ENCODE measurements at places on chromosomes 16 and 17. TPM values are rescaled to one million over a fixed set of nuclear protein-coding genes. Genes with fewer than 3 reads are reported as not detected.

Gene C17orf78
- total RNA-seq = not detected

Gene TBC1D3H
- not detected for total RNA-seq

Gene TUBB3
- 117 TPM for total RNA-seq

Gene HYDIN
- not detected for total RNA-seq

Gene OR3A1
- total RNA-seq = not detected

Gene CDRT15
- total RNA-seq = not detected

Gene FOXO3B
- total RNA-seq = 6.9 TPM

DNA sequence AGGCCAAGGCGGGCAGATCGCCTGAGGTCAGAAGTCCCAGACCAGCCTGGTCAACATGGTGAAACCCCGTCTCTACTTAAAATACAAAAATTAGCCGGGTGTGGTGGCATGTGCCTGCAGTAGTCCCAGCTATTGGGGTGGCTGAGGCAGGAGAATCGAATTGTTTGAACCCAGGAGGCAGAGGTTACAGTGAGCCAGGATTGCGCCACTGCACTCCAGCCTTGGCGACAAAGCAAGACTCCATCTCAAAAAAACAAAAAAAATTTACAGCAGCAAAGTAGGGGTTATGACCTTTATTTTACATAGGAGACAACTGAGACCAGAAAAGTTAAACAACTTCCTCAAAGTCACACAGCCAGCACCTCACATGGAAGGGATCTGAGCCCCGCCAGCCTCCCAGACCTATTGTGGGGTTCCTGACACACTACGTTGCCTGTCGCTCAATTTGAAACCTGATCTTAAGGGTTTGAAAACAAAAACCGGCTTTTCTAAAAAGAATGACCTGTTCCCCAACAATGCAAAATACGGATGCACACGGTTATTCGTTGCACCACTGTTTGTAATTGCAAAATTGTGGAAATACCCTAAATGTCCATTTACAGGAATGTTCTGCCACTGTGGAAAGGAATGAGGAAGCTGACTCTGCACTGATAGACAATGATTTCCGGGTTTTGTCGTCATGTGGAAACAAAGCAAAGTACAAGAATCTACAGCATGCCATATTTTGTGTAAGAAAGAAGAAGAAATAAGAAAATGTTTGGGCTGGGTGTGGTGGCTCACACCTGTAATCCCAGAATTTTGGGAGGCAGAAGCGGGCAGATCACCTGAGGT lies 77.2 kb downstream of the CNGB1 start:
- no peak for DNase-seq

GRCh38 chr17:40664582-40665333 lies at the start of gene KRT222:
Gene KRT222 (minus strand): TSS chr17:40665177. CDS start chr17:40665099, 78 bp downstream.
- DNase-seq = no peak

DNA sequence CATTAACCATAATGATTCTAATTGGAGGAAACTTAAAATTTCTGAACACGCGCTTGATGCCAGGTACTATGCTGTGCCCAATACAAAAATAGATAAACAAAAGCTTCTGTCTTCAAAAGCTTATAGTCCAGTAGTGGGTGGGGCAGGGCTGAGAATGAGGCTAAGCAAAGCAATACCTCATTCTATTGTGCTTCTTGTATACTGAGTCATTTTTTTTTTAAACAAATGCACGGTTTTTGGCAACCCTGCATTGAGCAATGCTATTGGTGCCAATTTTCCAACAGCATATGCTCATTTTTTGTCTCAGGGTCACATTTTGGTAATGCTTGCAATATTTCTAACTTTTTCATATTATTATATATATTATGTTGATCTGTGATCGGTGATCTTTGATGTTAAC lies 34.7 kb upstream of the HNF1B start:
- no peak for DNase-seq

DNA sequence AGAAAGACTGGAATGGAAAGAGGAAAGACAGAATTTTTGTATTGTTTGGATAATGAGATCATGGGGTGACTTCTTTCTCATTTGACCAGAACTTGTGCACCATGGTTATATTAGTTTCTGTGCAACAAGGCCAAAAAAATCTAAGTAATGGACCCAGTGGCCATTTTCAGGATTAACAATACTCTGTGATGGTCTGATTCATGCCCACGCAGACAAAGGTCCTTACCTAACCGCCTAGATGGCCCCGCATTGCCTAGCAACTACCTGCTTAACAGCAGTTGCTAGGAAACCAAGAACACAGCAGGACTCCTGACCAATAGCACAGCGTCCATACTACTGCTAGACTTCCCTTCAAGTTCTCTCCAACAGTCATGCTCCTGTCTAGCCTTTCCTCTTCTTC lies 22.4 kb downstream of the MIS12 start:
- DNase-seq = no peak

- DNase-seq = peak; percentile 90
Observed at GRCh38 chr17:76473541-76473985, 6.2 kb downstream of the AANAT start.

DNA sequence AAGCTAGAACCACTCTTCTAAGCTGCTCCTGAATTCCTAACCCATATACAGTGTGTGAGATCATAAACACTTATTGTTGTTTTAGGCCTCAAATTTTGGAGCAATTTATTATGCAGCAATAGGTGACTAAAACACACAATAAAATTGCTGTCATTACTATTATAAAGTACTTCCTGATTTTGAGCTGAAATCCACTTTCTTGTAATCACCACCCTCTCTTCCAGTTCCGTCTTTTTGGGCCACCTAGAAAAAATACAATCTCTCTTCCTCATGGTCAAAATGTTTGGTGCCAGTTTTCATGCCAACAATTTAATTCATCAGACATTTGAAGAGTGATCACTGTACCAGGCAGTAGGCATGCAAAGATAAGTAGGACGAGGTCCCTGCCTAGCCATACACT lies 43.3 kb upstream of the NF1 start:
- no peak for DNase-seq

GRCh38 chr17:8109661-8110455 lies 8.5 kb downstream of the ALOXE3 start:
- DNase-seq = no peak

DNA sequence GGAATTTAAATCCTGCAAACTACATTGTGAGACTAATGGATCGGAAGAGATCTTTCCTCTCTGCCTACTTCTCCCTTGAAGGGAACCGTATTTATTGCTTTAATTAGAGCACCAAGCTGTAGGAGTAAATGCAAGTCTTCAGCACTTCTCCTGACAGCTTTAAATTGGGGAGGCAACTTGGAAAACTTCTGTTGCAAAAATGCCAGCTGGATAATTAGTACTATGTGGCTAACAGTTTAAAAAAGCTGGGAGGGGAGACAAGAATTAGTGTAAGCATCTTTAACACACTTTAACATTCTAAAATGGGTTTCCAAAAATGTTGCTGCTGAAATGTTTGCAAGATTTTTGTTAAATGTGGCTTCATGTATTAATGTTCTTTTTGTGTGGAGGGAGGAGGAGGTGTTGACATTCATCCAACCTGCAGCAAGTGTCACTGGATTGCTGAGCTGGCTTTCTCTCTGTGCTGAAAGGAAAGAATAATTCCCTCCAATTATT lies 108.5 kb downstream of the PCTP start:
- DNase-seq = no peak

DNA sequence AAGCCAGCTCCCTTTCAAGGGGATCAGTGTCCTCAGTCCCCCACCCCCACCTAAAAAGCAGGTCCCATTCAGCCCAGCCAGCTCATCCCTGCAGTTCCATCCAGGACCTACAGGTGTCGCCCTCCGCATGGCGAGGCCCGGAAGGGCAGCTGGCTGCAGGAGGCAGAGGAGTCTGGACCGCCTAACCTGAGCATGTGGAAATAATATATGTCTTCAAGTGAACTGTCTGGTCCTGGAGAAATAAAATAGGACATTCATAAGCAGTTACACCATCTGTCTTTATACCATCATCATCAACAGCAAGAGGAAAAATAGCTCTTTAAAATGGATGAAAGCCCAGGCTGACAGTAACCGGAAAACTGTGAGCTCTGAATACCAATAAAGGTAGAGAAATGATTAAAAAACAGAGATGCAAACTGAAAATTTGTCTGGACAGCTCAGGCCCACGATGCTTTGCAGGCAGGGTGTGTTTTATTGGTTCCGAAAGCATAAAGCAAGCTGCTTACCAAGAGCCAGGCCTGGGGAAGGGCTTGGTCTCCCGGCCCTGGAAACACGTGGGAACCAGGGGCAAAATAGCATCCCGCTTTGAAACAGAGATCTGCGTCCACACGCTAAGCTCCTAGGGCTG lies 215.2 kb downstream of the ZFHX3 start:
- DNase-seq = no peak

GRCh38 chr17:50536683-50537646 lies 4.4 kb downstream of the EPN3 start:
- DNase-seq = no peak

- no peak for DNase-seq
Observed at GRCh38 chr17:57375770-57376225, 119.5 kb downstream of the MSI2 start.

DNA sequence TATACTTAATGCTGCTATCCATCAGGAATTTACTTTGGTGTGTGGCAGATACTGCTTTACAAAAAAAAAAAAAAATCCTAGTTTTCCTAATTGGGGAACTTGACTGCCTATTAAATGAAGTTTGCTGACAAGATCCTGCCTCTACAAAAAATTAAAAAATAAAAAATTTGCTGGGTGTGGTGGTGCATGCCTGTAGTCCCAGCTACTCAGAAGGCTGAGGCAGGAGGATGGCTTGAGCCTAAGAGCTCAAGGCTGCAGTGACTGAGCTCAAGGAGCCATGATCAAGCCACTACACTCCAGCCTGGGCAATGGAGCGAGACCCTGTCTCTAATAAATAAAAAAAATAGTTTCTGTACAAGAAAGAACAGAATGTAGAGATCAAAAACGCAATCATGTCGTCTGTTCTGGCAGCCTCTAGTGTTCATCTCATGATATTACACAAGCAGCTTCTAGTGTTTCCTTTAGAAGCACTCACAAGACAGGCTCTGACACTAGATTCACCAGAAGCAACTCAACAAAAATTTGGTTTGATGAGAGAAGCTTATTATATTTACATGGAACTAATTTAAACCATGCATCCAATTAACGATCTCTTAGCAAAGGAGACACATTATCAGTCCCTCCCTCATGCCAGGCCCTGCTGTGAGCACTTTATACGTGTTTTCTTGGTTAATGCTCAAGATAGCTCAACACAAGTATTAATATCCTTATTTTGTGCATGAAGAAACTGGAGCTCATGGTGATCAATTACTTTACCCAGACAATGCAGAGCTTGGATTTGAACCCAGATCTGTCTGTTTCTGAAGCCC lies 6.8 kb upstream of the KRTAP17-1 start:
- DNase-seq = no peak

DNA sequence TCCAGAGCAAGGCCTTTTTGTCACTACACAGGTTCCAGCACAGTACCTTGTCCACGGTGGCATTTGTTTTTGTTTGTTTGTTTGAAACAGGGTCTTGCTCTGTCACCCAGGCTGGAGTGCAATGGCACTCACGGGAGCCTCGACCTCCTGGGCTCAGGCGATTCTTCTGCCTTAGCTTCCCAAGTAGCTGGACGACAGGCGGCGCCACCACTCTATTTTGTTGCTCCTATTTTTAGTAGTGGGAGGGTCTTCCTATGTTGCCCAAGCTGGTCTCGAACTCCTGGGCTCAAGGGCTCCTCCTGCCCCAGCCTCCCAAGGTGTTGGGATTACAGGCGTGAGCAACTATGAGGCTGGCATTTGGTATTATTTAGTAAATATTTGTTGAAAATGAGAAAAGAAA lies 10.3 kb downstream of the MRC2 start:
- DNase-seq = peak; percentile 57

GRCh38 chr16:85759631-85760419 lies 8.9 kb upstream of the C16orf74 start:
- no peak for DNase-seq

- DNase-seq = no peak
Observed at GRCh38 chr17:47201166-47201565, 8.0 kb upstream of the MYL4 start.

GRCh38 chr17:82089723-82090548 lies 8.1 kb downstream of the FASN start:
- no peak for DNase-seq

- no peak for DNase-seq
Observed at GRCh38 chr16:66254751-66255150, 111.7 kb upstream of the CDH5 start.

DNA sequence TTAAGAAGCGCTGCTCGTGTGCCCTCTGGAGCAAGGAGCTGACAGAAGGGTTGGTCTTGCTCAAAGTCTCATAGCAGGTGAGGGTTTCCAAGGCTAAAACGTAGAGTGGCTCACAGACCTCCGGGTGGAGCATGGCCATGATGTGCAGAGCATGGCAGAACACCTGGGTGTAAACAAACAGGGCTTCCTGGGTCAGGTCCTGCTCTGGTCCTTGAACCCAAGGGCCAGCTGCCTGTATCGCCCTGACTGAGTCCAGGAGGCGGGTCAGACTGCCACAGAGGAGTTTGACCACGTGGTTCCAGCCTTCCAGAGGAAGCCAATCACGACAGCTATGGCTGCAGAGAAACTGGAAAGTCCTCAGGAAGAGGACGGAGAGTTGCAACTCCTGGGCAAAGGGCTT lies 7.1 kb downstream of the GEMIN4 start:
- no peak for DNase-seq

DNA sequence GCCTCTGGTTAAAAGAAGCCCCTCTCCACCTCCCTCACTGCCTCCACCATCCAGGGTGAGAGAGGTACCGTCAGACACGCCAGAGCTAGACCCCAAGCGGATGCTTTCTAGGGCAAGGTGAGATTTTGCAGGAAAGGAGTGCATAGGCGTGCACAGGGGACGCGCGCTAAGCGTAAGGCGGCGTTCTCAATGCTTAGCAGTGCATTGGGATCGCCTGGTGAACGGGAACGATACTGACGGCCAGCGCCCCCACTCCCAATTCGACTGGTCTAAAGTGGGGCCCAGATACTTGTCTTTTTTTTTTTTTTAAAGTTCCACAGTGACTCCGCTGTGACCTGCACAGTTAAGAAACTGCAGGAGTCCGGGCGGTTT lies 57.9 kb upstream of the CREBBP start:
- no peak for DNase-seq

- DNase-seq = no peak
Observed at GRCh38 chr17:71926746-71927398, 193.9 kb upstream of the SOX9 start.

DNA sequence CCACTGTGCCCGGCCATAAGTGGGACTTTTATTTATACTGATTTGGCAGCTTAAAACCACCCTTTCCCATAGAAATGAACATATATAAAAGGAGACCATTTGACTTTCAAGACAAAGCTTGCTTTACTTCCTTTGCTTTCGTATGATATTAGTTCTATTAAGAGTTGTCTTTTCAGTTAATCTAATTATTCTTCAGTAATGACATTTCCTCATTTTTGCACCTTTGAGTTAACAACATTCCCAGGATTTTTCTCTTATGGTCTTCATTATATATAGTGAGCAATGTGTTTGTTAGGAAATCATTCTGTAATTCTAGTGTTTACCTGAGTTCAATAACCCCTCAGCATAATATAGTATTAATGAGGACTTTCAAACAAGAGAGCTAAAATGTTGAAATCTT lies 173.8 kb downstream of the MAP2K6 start:
- no peak for DNase-seq

DNA sequence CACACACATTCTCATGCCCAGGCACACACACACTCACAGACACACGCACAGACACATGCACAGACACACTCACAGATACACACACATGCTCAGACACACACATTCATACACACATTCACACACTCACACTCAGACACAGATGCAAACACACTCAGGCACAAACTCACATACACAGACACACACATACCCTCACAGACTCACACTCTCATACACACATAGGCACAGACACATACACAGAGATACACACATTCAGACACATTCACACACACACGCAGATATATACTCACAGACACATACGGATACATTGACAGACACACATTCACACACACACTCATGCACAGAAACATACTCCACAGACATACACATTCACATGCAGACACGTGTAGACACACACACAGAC lies 89.6 kb downstream of the RBFOX3 start:
- DNase-seq = no peak
